ENCODE measurements at places on chromosomes 13 and 19.

GRCh38 chr13:100788540-100788939, 113.9 kb upstream of the TMTC4 start:
- DNase-seq: no peak

GRCh38 chr13:34352958-34353357, 535.0 kb downstream of the RFC3 start:
- no peak for DNase-seq

GRCh38 chr13:36789061-36789460, 30.0 kb upstream of the RFXAP start:
- no peak for DNase-seq

DNA sequence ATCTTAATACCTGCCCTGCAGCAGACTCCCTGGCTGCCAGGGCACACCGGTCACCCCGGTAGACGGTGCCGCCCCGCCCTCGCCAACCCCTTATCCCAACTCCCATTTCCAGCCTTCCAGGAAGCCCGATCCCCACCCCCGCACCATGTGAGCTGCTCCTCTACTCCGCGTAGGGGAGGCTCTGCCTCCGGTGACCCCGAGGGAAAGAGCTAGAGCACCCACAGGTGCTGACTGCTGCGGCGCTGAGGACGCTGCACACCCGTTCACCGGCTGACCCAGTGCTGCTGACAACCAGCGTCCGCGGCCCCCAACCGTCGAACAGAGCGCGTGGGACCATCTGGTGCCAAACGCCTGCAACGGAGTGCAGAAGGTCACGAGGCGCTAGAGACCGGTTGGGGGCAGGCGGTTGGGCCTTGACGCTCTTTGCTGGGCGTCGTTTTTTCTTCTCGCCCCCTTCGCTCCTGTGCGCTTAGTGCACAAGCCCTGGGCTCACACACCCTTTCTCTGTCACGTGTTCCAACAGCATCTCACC, 59.6 kb upstream of the ZNF599 start:
- no peak for DNase-seq

DNA sequence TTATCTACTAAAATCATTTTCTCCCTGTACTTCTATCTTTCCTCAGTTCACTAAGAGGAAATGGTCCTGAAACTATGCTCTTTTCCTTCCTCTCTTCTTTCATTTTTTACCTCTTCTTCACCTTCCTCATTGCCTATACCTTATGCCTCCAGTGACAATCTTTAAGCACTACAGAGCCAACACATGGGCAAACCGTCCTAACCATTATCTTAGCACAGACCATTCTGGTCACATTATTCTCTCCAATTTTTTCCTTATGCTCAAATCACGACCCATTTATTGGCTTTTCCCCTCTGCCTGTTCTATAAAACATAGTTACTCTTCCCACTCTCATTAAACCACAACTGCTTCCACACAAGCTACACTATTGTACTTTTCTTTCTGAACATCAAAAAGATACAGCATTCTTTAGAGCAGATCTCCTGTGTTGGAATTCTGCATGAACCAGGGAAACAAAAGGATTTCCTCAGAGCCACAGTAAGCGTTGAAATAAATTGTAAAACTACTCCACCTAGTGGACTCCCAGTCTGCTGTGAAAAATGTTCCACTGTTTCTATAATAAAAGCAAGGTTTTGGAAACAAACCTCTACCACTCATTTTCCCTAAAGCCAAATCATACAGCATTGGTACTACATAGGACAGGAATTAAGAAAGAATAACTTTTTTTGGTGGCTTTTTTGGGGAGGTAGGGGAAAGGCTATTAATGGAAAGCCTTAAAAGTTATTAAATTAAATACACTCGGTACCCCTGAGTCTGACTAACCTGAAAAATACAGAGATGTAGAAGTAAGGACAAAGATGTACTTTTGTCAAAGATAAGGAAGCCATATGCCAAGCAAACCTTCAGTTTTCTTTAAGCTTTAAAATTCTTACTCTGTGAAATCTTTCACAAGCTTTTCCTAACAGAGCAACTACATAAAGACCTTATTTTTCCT, 19.5 kb downstream of the NUFIP1 start:
- DNase-seq: no peak

Data from stimulated activated CD8-positive, alpha-beta memory T cell treated with anti-CD3 and anti-CD28 coated beads, Interleukin-12 subunit alpha, Interleukin-12 subunit beta, amount 100 ng/mL, for 4 hours (primary cell).